Muscle of back (tissue), 13 donors: ENCODE measurements at places on chromosomes 2 and 18. TPM values are rescaled to one million over a fixed set of nuclear protein-coding genes. Genes with fewer than 3 reads are reported as not detected.

DNA sequence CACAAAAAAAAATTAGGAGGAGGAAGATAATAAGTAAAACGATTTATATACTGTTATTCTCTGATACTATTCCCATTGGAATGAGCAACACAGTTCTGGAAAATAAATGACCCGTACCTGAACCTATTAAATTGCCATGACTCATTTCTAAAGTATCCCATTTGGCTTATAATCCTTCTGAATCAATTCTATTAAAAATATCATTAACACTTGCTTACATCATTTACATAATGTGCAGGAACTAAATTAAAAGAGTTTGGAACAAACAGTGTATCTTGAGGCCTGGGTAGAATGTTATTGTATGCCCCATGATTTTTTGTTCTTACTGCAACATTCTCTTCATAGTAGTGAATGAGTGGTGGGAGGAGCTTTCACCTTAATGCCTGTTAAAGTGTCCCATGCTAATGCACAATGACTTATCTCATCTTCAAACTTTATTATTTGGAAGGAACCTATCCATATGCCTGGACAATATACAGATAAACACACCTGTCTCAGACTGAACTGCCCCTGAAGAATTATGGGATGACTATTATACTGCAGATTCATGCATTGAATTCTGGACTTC is 549.9 kb upstream of the ACVR2A start:
- DNase-seq: no peak

- DNase-seq: no peak
Observed at GRCh38 chr2:171655586-171655985, 31.7 kb upstream of the DYNC1I2 start.

- peak; percentile 73 for DNase-seq
Observed at GRCh38 chr18:11176481-11176881, 27.1 kb upstream of the PIEZO2 start.

The NEU4 gene
- polyA plus RNA-seq: 7.2 TPM

GRCh38 chr18:77105680-77106079 is 26.9 kb downstream of the MBP start:
- DNase-seq: no peak

GRCh38 chr2:7060631-7061449 is 143.6 kb downstream of the RNF144A start:
- peak; percentile 71 for DNase-seq

The SPAST gene
- 14.6 TPM for polyA plus RNA-seq

DNA sequence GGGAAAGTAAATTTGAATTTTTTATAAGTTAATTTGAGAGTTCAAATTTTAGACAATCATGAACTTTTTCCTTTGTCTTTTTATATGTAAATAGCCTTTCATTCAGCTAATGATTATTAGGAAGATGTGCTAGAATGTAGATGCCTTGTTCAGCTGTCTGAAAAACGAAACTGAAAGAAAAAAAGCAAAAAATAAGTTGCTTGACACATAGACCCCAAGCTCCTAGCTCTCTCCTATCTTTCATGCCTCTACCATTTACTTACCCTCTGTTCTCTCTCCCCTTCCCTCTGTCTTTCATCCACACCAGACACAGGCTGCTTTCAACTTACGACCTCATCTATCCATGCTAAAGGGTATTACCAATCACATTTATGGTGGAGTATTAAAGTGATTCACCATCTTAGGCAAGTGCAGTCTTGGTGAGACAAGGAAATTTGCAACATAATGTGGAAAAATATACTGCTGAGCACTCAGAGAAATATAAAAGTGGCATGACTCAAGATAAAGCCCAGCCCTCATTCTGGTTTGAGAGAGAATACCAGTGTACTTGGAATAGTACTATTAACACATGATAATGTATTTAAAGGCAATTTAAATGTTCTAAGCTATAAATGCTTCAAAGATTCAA is 425.6 kb downstream of the SUCLG1 start:
- no peak for DNase-seq

DNA sequence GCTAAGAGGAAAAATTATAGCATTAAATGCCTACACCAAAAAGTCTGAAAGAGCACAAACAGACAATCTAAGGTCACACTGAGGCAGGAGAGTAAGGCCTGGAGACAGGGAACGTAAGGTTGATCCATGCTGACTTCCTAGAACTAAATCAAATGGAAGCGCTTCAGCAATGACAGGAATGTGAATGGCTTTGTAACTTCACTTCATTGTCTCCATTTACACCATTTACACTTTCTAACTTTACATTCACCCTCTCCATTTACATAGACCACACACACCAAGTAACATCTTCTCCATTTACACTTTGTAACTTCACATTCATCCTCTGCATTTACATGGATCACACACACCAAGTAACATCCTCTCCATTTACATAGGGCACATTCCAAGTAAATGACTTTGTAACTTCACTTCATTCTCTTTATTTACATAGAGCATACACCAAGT is 103.1 kb upstream of the SPATS2L start:
- DNase-seq: no peak

The PROKR1 gene
- polyA plus RNA-seq: 5.6 TPM

DNA sequence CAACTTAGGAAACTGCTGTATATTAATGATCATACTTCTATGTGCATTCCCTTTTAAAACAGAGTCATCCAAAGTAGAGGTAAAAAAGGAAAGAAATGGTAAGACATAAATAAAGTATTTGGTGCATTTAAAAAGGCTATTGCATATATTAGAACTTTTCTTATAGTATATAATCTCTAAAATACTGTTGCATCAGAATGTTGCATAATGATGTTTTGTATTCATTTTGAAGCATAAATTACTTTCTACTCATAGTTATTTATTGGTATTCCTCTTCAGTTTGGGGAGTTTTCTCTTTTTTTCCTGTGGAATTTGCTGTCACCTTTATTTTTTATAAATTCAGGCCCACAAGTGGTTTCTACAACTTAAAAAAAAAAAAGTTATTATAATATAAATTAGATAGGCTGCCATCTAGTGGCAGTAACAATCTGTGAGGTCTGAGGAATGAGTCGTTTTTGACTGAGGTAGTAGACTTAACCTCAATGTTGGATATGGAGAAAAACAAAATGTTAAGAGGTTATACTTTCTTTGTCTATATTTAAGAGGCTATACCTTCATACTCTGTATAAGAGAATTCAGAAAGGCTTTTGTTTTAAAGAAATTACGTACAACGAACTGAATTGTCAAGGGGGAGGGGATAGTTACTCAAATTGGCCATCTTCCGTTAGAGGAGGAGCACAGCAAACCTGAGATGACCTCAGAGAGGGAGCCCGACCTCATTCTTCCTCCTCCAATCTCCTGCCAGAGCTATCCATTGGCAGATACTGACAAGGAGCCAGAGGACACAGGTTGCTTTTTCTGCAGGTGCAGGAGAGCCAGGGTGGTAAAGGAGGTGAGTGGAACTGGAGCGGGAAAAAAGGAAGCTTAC is 23.8 kb downstream of the ANKAR start:
- peak; percentile 59 for DNase-seq

GRCh38 chr2:148928395-148928794 is 53.4 kb downstream of the KIF5C start:
- DNase-seq: no peak

The CCDC141 gene
- polyA plus RNA-seq: 57.2 TPM

GRCh38 chr2:54708584-54709335 is 14.7 kb upstream of the EML6 start:
- DNase-seq: peak; percentile 77

DNA sequence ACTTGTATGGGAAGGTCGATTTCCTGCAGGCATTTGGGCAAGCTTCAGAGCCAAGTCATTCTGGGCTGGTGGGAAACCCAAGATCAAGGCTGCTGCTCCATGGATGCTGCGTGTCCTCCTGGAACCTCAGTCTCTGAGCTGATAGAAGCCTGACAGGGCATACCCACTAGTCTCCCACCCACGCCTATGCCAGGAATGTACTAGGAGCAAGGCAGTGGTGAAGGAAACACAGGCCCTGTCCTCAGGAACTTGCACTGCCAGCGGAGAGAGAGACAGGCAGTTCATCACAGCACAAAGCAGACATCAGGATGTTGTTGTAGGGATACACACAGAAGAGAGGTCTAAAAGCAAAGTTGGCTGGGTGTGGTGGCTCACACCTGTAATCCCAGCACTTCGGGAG is 84.2 kb downstream of the PLB1 start:
- no peak for DNase-seq

DNA sequence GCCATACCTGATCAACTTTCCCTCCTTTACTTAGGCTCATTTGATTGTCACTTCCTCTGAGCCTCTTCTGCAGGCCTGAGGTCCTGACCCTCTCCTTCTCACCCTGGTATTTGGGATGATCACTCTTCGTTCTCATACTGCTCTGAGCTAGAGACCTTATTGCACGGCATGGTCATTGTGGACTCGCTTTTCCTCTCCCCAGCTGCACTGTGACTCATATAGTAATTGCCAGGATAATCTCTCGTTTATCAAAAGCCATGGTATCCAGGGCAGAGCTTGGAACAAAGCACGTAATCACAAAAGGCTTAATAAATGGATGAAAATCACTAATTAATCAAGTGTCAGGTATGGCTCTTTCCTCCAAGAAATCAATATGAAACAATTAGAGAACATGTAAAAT is 40.9 kb upstream of the TRIB2 start:
- DNase-seq: no peak

The FOXD4L1 gene
- polyA plus RNA-seq: 1.7 TPM

The ZAP70 gene
- 2.1 TPM for polyA plus RNA-seq

- no peak for DNase-seq
Observed at GRCh38 chr2:130759906-130760753, 4.8 kb downstream of the AMER3 start.

The TPGS2 gene
- 40.2 TPM for polyA plus RNA-seq

The ACMSD gene
- 0.09 TPM for polyA plus RNA-seq
